ENCODE measurements at places on chromosomes 2 and 18.

DNA sequence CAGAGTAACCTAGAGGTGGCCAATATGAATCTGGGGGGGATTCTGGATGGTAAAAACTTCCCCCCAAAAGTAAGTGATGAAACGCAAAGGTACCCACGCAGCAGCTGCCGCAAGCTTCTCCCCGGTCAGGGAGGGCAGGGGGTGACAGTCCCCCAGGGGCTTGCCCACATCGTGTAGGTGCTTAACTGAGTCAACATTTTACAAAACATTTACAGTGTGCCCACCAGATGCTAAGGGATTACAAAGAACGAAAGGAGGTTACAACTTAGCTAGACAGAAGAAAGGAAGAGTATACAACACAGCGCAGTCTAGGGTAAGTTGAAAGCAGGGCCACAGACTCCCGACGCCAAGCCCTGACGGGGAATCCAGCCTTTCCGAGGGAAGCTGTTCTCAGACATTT lies 45.6 kb downstream of the LPIN2 start:
- DNase-seq: no peak

DNA sequence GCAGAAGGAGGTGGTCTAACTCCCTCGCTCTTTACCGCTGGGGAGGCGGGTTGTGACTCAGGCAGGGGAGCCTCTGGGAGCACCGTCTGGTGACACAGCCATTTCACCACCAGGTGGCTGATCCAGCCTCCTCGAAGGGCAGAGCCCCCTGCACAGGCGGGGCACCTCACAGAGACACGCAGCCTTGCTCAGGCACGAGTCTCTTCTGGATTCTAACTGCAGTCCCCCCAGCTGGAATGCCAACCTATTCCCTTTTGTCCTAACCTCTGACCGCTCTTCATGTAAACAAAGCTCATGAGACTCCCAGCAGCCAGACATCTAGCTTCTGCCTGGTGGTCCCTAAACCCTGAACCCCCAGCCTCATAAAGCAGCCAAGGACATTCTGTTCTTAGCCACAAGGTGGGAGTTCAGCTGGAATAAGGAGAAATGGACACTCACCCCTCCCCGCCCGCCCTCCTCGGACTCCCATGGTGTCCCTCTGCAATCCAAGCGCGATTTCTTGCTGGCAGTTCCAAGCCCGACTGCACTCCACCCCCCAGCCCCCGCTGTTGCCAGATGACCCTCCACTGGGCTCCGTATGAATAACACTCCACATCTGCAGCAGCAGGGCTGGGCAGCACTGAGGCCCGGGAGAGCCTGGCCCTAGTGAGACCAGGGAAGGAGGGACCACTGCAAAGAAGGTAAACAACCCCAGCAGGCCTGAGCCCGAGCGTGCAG lies 84.3 kb downstream of the TNS1 start:
- peak; percentile 55 for DNase-seq

GRCh38 chr2:46298272-46298521 lies 990 bp downstream of the EPAS1 start:
- DNase-seq: peak; percentile 54

DNA sequence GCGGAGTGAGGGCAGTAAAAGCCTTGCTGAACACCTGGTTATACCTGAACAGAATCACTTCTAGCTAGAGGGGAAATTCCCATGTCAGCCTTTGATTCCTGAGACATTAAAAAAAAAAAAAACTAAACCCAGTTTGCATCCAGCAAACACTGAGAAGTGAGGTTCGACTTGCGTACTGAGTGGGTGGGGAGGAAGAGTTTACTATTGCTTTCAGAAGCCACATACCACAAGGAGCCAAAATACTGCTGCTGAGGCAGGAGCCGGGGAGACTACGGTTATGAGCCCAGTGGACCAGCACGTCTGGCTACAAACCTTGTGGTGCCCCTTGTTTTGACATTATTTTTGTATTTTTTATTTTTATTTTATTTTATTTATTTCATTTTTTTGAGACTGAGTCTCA lies 2.7 kb downstream of the COLEC11 start:
- no peak for DNase-seq

GRCh38 chr2:201414099-201415023 lies 36.9 kb downstream of the TRAK2 start:
- peak; percentile 47 for DNase-seq

DNA sequence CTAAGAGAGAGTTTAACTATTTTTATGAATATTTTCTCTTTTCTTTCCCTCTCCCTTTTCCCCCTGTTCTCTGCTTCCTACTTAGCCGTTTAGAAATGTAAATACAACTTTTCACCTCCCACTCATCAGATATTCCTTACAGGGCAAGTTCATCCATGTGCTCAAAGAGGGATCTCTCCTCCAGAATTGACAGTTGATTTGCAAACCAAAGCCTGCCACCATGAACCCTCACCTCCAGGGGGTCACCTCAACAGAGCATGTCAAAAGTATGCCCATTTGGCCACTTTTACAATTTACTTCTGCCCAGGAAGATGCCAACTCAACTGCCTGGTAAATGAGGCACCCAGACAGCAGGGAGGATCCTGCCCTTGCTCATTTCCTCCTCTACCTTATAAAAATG lies 149.2 kb upstream of the GYPC start:
- DNase-seq: no peak

DNA sequence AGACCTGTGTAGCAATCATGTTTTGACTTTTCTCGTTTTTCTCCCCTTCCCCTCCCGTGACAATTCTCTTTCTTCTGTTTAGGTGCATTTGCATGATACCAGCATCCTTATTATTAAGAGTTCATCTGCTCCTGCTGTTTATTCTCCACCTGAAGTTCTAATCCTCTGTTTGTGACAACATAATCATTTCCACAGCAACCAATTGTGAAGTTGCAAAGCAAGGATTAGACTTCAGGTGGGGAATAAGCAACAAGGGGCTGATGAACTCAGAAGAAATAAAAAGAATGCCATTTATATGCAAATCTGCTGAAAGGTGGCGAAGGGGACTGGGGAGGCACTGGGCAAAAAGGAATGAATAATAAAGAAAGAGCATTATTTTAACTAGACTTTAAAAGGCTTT lies 124.8 kb upstream of the LINC00305 start:
- DNase-seq: no peak

GRCh38 chr2:146241023-146241422 lies 1603.8 kb upstream of the ACVR2A start:
- DNase-seq: no peak

GRCh38 chr2:84965192-84965516 lies 5.8 kb upstream of the KCMF1 start:
- DNase-seq: no peak

DNA sequence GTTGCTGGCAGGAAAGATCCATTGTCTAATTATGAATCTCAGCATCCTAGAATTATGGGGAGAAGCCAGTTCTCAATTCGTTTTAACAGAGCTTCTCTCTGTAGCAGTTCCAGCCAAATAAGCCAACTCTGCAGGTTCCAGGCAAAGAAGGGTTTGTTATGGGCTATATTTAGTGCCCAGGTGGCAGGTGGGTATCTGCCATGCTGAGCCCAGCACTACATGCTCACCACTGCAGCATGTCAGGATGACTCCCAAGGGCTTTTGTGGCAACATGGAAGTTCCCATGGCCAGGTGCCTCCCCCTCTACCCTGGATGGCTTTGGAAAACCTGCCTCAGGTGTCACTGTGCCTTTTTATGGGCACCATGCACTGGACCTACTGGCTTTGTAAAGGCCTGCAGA lies 137.7 kb upstream of the MSH6 start:
- no peak for DNase-seq

- DNase-seq: peak; percentile 17
Observed at GRCh38 chr18:77248873-77249568, 627 bp upstream of the GALR1 start.

DNA sequence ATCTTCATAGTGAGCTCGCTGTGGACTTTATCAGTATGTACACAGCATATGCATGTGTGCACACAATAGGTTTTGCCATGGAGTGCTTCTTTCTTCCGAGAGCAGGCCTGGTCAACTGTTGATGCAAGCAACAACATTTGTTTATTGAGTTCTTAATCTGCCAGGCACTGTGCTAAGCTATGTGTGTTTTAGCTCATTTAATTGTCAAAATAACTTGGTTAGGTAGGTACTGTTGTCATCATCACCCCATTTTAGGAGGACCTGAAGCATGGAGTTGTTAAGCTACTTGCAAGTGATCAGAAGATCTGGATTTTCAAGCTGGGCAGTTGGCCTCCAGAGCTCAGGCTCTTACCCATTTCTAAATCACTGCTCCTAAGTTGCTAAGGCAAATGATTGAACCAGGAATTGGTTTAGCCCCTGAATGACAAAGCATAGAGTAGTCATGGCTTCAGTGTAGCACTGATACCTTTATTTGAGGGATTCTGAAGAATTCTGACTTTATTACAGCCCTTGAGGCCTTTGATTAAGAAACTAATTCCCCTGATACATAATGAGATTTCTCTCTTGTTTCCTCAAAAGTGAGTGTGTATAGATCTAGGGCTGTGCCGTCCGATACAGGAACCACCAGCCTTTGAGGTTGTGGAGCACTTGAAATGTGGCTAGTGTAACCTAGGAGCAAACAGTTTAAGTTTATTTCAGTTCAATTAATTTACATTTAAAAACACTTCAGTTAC lies 132.9 kb downstream of the FMNL2 start:
- no peak for DNase-seq

- no peak for DNase-seq
Observed at GRCh38 chr18:35411625-35412351, 34.7 kb upstream of the ZNF396 start.

- DNase-seq: no peak
Observed at GRCh38 chr2:191847764-191848163, 876 bp upstream of the CAVIN2 start.

DNA sequence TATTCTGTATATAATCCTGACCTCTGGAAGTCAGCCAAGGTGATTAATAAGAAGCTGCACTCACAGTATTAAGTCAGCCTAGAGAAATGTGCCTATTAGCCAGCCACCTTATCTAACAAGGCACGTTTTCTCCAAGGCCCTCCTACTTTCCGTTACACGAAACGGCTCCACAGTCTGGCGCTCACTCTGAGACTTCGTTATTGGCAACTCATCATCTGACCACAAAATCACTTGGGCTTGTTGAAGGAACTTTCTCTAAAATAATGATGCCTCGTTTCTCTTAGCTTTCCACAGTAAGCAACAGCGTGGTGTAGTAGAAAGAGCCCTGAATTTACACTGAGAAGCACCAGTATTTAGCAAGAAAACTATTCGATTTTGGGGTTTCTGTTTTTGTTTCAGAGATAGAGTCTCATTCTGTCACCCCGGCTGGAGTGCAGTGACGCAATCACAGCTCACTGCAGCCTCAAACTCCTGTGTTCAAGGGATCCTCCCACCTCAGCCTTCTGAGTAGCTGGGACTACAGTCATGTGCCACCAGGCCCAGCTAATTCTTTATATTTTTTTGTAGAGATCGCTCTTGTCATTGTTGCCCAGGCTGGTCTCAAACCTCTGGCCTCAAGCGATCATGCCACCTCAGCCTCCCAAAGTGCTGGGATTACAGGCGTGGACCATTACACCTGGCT lies 53.6 kb upstream of the SLC14A1 start:
- DNase-seq: peak; percentile 76

DNA sequence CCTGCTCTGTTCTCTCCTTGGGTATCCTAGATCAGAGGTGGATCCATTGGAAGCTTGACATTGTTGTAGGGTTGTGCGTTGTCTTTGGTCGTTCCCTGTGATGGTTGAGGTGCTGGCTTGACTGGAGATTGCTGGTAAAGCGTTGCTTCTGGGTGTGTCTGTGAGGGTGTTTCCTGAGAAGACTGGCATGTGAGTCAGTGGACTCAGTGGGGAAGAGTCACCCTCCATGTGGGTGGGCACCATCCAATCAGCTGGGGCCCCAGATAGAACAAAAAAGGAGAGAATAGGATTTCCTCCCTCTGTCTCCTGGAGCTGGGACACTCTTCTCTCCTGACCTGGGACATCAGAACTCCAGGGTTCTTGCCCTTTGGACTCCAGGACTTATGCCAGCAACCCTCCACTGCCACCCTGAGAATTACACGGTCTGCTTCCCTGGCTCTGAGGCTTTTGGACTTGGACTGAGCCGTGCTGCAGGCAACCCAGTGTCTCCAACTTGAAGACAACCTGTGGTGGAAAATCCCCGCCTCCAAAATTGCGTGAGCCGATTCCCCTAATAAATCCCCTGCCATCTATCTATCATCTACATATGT lies 14.8 kb upstream of the REEP1 start:
- no peak for DNase-seq

- DNase-seq: no peak
Observed at GRCh38 chr2:200863782-200864175, 679 bp downstream of the CLK1 start.

GRCh38 chr2:101415220-101415619 lies 27.9 kb upstream of the CREG2 start:
- no peak for DNase-seq

GRCh38 chr18:44508474-44508873 lies 172.2 kb upstream of the SETBP1 start:
- DNase-seq: no peak

GRCh38 chr2:136246086-136246669 lies 128.2 kb upstream of the CXCR4 start:
- DNase-seq: peak; percentile 73

- no peak for DNase-seq
Observed at GRCh38 chr2:169393068-169393590, 30.8 kb upstream of the LRP2 start.

- peak; percentile 58 for DNase-seq
Observed at GRCh38 chr2:168773719-168774521, 28.5 kb upstream of the NOSTRIN start.

DNA sequence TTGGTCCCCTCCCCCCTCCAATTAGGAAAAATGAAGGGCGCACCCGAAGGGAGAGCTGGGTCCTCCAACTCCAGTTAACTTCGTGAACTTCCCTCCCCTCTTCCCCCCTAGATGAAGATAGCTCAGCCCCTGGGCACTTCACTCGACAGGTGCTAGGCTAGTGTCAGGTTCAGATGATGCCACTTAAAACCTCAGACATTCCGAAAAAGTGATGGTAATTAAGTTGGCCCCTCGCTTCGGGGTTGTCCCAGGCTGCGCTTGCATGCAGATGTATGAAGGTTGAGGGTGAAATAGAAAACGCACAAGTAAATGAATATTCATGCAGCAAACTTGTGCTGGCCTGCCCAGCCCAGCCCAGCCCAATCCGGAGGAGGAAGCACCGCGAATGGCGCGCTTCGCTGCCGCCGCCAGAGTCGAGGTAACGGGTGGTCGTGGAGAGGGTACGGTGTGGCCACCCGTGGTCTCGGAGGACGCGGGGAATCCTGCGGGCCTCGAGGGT lies 3.0 kb upstream of the GBX2 start:
- no peak for DNase-seq

GRCh38 chr2:46369783-46370182 lies 72.6 kb downstream of the EPAS1 start:
- DNase-seq: no peak

GRCh38 chr18:58953627-58954026 lies 89.0 kb downstream of the ZNF532 start:
- DNase-seq: peak; percentile 34

DNA sequence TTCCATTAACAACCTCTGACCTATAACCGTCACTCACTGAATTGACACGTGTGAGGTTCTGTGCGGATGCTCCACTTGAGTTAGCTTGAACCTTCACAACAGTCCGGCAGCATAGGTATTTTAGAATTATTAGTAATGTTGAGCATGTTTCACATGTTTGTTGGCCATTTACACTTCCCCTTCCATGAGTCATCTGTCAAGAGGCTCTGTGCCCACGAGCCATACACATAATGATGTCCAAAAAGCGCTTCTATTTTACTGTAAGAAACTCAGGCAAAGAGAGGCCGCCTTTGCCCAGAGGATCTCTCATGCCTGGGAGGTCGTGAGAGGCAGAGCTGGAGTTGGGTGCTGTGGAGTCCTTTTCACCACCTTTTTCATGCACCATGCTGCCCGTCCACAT lies 28.9 kb upstream of the TMEM214 start:
- DNase-seq: peak; percentile 66

- DNase-seq: no peak
Observed at GRCh38 chr2:216071111-216071851, 10.3 kb downstream of the PECR start.

- DNase-seq: no peak
Observed at GRCh38 chr2:43429369-43429768, 166.5 kb downstream of the THADA start.

All from astrocyte of the hippocampus (primary cell).